ENCODE measurements at places on chromosomes 2 and 18. TPM values are rescaled to one million over a fixed set of nuclear protein-coding genes. Genes with fewer than 3 reads are reported as not detected.

Gene RPL37A
- total RNA-seq, result 4,231 TPM

Gene RNF125
- total RNA-seq, result 0.23 TPM

Gene HEATR5B
- 7.0 TPM for total RNA-seq

Gene SIGLEC15
- total RNA-seq, result 0.05 TPM

Gene PDE1A
- 0.31 TPM for total RNA-seq

Gene HOXD8
- total RNA-seq, result 5.3 TPM

Gene TMEM214
- total RNA-seq, result 67.4 TPM

Gene ACTG2
- total RNA-seq, result 0.30 TPM
